Stimulated activated CD4-positive, alpha-beta T cell treated with anti-CD3 and anti-CD28 coated beads, Interleukin-1b, Interleukin-23, amount 100 ng/mL, for 1 hour (primary cell): ENCODE measurements at places on chromosomes 6 and 20.

GRCh38 chr20:5844063-5844681 lies 94.0 kb downstream of the SHLD1 start:
- DNase-seq, result peak; percentile 16

DNA sequence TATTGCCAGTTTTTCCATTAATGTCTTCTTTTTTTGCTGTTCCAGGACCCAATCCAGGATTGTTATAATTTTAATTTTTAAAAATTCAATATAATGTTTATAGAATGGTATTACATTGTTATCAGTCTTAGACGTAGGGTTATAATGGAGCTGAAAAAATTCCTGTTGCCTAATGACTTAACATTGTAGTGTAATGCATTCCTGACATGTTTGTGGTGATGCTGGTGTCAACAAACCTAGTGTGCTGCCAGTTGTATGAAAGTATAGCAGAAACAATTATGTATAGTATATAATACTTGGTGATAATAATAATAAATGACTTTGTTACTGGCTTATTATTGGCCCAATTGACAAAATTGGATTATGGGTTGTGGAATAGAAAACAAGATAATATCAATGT lies 30.4 kb downstream of the KIZ start:
- DNase-seq, result no peak

- DNase-seq, result no peak
Observed at GRCh38 chr6:16277101-16277981, 39.0 kb downstream of the GMPR start.

DNA sequence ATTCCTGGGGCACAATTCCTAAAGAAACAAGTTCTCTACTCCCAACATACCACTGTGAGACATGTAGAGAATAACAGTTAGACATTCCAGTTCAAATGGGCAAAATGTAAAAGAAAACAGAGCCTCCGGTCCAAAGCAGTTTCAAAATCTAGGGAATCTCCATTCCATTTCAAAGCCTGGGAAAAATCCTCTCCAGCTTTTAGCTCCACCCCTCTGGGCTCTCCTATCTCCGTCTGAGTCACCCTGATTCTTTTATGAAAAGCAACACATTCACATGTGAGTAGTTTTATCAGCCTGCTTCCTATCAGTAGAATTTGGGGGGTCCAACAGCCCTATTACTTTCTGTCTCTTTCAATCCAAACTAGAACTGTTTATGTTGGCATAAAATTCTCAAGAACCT lies 3.7 kb downstream of the CSNK2A1 start:
- DNase-seq, result no peak

DNA sequence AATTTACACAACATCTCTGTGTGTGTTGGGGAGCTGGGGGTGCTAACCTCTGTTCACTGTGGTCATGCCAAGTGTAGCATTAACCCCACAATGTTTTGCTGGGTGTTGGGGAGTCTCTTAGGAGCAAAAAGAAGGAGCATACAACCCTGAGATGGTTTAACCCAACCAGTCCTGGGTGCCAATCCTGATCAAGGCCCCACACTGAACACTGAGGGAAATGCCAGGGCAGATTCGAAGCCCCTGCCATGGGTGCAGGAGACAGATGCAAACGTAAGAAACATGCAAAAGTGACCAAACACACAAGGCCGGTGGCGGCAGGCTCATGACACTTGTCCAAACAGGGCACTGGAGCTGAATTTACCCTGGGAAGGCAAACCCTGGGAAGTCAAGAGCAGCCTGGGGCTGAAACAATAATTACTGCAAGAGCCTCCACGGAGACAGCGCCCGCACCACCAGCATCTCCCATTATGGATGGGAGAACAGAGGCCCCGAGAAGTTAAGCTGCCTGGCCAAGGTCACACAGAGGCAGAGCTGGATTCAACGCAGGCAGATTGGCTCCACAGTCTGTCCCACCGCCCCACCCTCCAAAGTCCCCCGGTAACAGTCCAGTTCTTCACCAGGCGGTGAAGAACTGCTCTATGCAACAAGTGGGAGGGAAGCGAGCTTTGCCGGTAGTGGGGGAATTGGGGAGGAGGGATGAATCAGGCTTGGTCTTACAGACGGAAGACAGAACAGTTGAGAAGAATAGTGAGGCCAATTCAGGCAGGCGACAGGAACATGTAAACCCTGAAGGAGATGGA lies 8.5 kb downstream of the ACSS1 start:
- DNase-seq, result no peak

GRCh38 chr20:13788167-13788834 lies 3.5 kb downstream of the NDUFAF5 start:
- no peak for DNase-seq

GRCh38 chr20:38658879-38659596 lies 57.4 kb downstream of the ARHGAP40 start:
- no peak for DNase-seq

- no peak for DNase-seq
Observed at GRCh38 chr6:151101816-151102694, 137.7 kb upstream of the AKAP12 start.

DNA sequence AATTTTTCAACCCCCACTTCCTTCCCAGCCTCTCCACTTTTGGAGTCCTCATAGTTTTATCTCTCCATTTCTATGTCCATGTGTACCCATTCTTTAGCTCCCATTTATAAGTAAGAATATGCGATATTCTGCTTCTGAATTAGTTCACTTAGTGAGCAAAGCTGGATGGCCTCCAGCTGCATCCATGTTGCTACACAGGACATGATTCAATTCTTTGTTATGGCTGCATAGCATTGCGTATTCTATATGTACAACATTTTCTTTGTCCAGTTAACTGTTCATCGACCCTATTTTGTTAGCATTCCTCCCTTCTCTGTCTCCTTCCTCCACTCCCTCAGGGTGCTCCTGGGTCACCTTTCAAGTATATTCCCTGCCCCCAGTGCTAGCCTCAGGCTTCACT lies 210.0 kb upstream of the SSTR4 start:
- DNase-seq, result no peak

DNA sequence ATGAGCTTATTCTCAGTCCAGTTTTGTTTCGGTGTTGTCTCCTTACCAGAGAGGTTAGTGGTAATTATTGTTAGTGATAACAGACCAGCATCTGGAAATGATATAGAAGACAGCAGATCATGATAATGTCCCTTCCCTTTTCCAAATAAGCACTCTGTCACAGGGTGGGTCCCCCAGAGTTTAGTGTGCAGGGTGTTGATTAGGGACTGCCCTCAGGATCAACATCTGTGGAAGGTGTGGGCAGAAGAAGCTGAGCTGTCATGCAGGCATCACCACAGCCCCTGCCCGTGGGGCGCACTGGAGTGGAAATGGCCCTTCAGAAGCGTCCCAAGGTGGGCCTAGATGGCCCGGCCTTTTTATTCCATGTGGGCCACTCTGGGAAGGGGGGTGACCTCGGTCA lies 67.6 kb upstream of the DTNBP1 start:
- DNase-seq, result no peak

GRCh38 chr6:81773887-81774286 lies 21.4 kb upstream of the TENT5A start:
- no peak for DNase-seq

DNA sequence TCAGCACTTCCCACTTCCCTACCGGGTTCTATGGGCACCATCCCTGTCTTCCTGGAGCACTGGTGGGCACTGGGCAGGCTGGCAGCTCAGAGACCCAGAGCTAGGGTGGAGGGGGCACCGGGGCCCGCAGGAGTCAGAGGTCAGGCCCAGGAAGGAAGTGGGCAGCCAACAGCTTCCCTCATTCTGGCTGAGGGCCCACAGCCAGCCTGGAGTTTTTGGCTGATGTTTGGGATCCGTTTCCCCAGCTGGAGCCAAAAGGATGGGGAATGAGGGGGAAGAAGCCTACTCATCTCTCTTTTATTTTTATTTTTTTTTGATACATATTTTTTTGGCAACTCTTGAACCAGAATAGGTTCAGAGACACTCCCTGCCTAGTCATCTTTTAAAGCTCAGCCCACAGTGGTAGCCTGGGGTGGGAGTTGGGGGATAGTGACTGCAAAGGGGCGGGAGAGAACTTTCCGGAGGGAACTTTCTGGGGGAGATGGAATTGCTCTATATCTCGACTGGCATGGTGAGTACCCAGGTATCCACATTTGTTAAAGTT lies 54.2 kb upstream of the MLN start:
- no peak for DNase-seq

DNA sequence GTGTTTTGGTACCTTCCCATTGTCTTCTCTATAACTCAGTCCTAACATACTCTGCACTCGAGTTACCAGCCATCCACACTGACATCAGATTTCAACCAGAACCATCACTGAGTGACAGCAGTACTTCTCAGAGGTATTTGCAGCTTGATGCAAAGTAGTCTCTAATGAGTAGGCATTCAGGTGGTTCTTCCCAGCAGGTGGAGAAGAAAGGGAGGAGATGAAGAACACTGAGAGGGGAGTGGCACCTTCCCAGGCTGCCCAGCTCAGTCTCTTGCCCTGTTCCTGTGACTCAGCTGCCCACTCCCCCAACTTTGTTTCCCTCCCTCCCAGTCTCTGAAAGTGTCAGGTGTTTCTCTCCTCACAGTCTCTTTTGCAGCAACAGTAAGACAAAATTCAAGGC lies 38.7 kb upstream of the SMIM28 start:
- no peak for DNase-seq

DNA sequence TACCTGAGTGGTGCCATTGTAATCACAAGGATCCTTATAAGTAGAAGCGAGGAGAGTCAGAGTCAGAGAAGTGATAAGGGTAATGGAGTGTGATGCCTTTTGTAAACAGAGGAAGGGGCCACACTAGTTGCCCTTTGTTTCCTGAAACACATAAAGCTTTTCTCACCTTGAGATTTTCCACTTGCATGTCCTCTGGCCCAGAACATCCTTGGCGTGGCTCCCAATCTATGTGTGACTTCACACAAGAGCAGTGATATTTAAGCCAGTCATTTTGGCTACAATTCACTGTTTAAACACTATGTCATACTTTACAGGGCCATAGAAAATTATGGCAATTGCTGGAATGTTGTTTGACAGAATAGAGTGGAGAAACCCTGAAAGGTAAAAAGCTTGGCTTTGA lies 121.2 kb upstream of the BTN3A2 start:
- no peak for DNase-seq

DNA sequence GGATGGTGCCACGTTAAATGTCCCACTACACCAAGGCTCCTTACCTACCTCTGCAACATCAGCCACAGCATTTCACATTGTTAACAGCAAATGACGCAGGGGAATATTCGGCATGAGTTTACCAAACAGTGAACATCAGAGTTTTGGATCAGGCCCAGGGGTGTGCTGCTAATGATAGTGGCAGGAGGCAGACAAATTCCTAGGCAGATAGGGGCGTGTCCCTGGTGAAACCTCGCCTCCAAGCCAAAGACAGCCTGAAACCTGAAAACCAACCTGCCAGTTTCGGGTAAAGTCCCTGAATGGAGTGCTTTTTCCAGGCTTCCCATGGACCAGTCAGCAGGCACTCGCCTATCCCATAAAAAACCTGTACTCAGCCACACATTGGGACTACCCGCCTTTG lies 133.6 kb downstream of the SH3BGRL2 start:
- DNase-seq, result no peak

GRCh38 chr6:53979468-53980067 lies 131.7 kb upstream of the MLIP start:
- no peak for DNase-seq

DNA sequence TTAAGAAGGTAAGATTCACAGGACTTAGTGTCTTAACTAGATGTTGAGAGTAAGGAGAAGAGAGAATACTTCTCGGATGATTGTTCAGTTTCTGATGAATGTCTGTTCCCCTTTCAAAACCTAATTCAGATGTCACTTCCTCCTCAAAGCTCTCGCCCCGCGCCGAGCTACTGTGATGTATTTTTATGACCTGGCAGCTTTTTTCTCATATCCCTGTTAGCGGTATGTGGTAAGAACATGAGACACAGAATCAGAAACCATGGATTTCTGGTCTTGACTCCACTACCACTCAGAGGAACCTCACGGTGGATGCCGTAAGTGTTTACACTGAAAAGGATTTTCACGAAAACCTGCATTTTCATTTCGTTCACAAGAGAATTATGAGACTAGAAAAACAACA lies 48.4 kb downstream of the CEP43 start:
- DNase-seq, result no peak

DNA sequence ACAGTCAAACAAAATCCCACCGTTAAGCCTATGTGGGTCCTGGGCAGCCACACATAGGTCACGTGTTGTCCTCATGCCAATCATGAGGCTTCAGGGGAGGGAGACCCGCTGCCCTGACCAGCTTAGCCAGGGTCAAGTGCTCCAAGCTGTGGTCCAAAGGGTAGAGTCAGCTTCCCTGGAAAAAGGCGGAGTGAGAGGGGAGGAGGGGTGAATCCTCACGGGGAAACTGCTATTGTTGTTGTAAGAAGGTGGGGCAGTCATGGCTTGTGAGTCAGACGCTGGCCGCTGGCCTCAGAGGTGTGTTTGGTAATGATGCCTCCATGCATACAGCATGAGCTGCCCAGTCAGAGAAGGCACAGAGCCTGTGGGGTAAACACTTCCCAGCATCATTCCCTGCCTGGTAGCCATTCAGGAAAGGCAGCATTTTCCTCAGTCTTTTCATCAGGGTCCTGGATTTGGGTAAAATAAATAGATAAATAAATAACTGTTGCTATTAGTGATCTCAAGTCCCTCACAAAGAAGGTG lies 8.7 kb downstream of the CST3 start:
- DNase-seq, result no peak

DNA sequence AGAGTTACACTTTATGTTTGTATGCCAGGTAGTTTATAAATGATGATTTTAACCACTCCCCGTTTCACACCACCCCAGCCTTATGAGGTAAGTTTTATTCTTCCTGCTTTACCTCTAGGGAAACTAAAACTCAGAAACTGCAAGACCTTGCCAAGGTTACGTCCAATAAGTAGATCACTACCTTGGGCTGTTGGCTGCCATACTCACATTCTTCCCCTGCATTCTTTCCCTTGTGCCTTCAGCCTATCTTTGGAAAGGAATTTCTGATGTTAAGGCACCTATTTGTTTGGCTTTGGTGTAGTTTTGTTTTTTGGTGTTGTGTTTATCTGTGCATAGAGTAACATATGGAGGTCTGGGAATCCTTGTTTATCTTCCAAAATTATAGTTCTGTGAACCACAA lies 122.1 kb downstream of the UST start:
- no peak for DNase-seq

DNA sequence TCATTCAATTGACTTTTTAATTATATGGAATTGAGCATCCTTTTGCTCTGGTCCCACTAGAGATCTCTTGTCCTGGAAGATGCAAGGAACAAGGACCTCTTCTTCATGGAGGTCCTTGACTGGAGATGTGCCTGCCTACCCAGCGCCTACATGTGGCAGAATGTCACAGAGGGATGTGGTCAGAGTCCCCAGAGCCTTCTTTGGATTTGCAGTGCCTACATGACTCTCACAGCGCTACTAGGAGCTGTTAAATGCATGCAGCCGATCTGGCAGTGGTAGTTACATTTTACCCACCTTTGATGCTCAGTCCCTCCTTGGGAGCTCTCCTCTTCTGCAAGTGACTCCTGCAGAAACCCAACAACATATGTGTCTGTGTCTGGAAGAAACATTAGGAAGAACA lies 51.9 kb upstream of the ADTRP start:
- no peak for DNase-seq

GRCh38 chr6:3902871-3903648 lies 53.9 kb downstream of the FAM50B start:
- no peak for DNase-seq
